ENCODE measurements at places on chromosomes 6 and 20. TPM values are rescaled to one million over a fixed set of nuclear protein-coding genes. Genes with fewer than 3 reads are reported as not detected.

GRM1 gene
- 0.01 TPM for polyA plus RNA-seq

TOX2 gene
- polyA plus RNA-seq: 14.3 TPM

ZNF184 gene
- 6.4 TPM for polyA plus RNA-seq

SAMD10 gene
- polyA plus RNA-seq: 1.8 TPM

DNA sequence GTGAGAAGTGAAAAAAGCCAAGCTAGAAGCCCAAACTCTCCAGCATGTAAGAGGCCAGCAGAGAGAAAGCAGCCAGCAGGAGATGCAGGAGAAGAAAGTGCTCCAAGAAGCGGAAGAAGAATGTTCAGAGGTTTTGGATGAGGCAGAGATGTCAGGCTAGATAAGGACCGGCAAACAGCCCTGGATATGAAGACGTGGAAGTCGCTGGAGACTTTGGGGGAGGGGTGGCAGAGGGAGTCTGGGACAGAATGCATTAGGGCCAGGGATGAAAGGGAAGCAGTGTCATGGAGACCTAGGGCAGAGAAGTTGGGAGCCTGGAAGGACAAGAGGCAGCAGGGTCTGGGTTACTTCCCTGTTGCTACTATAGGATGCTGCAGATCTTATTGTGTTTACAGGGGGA, 5.3 kb upstream of the SCUBE3 start:
- DNase-seq: no peak

DNA sequence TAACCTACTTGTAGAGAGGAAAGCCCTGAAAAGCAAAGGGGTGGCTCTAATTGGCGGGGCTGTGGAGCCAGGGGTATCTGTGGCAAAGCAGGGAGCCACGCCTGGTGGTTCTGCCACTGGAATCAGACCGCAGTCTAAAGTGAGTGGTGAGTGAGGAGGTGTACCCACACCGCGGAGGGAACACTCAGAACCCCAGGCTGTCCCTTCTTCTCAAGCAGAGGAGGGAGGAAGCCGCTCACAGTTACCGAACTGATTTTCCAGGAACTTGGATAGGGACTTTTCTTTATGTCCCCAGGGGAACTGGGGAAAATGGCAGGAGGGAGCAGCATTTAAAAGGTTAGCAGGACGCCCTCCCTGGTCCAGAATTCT, 287.2 kb downstream of the TAF4 start:
- no peak for DNase-seq

DNA sequence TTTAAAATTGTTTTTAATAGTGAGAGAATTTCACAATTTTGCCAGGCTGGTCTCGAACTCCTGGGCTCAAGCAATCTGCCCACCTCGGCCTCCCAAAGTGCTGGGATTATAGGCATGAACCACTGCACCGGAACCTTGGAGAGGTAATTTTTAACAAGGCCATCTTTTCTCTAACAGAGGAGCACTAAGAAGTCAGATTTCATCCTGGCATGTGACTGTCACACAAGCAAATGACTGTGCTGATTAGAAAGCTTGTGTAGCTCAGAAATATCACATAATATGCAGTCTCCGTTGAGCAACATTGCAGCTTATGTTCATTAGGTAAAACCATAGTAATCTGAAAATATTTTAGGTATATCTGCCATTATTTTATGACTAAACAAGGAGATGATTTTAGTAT, 156.0 kb downstream of the CCDC170 start:
- DNase-seq: no peak

- no peak for DNase-seq
Measured at GRCh38 chr6:16857969-16858592, 96.8 kb upstream of the ATXN1 start.

GRCh38 chr6:81770381-81770780, 17.9 kb upstream of the TENT5A start:
- no peak for DNase-seq

DNA sequence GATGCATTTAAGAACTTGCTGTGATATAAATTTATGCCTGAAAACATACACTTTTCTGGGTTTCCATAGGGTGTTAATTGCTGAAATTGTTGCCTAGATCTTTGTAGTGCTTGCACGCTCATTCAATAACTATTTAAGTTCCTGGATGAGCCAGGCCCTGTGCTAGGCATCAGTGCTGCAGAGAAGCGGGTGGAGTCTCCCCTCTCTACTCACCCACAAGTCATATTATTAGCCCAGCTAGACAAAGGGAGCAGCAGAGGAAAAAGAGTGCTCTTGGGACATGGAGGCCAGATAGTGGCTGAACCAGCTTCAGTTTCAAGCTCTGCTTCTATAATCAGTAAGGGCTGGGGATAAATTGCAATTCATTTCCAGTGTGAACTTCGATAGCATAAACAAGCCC, 329.1 kb downstream of the TFAP2B start:
- DNase-seq: no peak

- DNase-seq: no peak
Measured at GRCh38 chr6:150539111-150539510, 60.6 kb upstream of the PLEKHG1 start.

- no peak for DNase-seq
Measured at GRCh38 chr6:151357758-151358436, 33.5 kb downstream of the ZBTB2 start.

GRCh38 chr6:169093066-169093723, 160.5 kb downstream of the THBS2 start:
- no peak for DNase-seq

DNA sequence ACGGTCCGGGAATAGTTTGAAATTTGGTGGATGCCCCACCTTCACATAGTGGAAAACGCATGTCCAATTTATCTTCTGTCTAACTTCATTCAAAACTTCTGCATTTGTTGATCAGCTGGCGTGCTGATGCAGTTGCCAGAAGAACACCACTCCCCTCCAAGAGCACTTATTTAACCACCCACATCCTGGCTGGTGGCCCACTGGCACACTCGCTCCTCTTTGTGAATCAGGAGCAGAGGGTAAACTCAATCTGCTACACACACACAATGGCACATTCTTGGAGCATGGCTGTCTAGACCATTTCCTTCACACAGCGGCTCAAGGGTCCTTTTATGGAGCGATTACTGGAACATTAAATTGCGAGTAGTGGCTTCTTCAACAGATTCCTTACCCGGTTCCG, 55.1 kb upstream of the CEP162 start:
- DNase-seq: no peak
